Fibroblast of skin of abdomen (primary cell): ENCODE measurements at places on chromosomes 5 and 9.

DNA sequence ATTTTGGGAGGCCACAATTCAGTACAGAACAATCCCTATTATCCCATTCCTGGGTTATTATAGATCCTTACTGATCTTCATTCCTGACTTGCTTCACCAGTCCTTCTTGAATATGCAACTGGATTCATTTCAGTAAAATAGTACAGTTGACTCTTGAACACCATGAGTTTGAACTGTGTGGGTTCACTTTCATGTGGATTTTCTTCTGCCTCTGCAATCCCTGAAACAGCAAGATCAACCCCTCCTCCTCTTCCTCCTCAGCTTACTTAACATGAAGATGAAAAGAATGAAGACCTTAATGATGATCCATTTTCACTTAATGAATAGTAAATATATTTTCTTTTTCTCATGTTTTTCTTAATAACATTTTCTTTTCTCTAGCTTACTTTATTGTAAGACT is 8.3 kb upstream of the PDE8B start:
- DNase-seq = no peak

DNA sequence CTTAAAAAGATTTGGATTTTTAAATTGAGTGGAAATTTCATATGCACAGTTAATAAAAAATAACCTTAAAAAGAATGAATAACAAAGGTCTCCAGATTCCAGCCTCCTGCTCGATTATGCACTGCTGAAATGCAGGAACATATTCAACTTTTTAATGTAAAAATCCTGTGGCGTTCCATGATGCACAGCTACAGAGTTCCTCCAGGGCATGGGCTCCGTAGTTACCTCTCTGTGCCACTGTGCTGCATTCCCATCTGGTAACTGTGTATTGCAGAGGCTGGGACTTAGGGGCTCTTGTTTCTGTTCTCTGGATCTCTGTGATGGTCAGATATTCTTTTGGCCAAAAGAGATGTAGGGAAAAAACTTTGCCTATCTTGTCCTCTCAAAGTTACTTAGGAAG is 31.5 kb upstream of the EQTN start:
- DNase-seq = no peak

GRCh38 chr5:73393611-73394489 is 54.7 kb downstream of the FOXD1 start:
- no peak for DNase-seq

GRCh38 chr9:85536076-85536475 is 205.7 kb downstream of the AGTPBP1 start:
- DNase-seq = peak; percentile 66

DNA sequence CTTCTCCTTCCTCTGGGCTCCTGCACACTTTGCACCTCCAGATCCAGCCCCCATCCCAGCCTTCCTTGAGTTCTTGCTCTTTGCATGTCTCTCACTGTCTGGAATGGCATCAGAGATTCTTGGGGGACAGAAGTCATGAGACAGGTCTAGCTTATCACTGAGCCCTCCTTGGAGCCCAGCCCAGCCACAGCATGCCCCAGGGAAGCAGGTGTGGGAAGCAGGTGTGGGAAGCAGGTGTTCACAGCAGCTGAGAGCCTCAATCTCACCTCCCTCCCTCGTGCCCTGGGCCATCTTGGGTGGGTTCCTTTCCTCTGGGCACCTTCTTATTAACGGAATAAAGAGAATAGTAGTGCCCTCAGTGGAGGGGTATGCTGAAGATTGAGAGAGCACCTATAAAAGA is 27.2 kb downstream of the SLC6A7 start:
- no peak for DNase-seq

DNA sequence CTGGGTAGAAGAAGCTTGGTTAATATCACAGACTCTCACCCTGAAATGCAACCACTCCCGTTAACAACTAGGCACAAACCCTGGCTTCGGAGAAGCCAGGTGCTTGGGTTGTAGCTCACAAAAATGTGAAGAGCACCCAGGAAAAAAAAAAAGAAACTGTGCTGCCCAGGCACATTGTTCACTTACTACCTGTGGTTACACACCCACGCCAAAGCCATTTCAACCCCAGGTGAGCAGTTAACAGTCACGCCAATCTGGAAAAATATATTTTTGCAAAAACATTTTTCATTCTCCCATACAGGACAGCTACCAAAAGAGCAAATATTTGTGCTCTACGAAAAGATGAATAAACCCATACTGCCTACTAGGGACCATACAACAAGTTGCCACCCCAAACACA is 49.2 kb downstream of the SIL1 start:
- no peak for DNase-seq

DNA sequence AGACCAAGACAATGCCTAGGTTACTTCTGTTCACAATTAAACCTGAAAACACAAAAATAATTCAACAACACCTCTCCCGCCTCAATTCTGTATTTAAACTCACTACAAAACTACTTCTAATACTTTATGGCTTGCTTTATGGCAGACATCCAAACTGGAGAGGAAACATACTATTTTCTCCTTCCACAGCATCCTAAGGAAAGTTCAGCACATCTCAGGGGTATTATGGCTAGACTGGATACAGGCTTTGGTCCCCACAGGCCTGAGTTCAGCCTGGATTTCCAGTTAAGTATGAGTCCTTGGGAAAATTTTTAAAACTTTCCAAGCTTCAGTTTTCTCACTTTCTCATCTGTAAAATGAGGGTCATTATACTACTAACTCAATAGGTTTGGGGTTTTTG is 480.2 kb downstream of the CAAP1 start:
- DNase-seq = no peak

DNA sequence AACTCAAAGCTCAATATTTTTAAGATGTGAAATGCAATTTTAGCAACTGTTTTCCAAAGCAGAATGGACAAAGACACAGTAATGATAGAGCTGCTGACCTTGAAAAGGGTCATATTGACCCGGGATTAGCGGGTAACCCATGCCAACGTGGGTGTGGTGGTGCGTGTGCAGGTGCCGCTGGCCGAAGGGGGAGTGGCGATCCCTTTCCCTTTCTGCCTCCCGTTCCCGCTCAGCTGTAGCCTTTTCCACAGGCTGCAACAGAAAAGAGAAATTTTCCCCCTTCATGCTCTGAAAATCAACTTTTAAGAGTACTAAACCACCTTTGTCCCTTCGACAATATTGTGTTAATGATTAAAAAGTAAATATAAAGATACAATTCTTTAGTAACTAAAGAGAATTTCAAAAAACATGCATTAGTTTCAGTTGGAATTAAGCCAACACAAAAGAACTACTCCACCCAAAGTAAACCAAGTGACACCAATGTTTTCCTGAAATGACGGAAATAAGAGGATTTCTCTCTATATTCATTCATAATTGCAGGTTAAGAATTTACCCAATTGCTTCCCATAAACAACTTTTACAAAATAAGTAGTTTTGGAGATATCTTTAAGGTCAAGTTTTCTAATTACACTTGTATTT is 105.2 kb downstream of the ZNF608 start:
- no peak for DNase-seq

GRCh38 chr9:133706307-133707050 is 31.7 kb downstream of the SARDH start:
- no peak for DNase-seq

DNA sequence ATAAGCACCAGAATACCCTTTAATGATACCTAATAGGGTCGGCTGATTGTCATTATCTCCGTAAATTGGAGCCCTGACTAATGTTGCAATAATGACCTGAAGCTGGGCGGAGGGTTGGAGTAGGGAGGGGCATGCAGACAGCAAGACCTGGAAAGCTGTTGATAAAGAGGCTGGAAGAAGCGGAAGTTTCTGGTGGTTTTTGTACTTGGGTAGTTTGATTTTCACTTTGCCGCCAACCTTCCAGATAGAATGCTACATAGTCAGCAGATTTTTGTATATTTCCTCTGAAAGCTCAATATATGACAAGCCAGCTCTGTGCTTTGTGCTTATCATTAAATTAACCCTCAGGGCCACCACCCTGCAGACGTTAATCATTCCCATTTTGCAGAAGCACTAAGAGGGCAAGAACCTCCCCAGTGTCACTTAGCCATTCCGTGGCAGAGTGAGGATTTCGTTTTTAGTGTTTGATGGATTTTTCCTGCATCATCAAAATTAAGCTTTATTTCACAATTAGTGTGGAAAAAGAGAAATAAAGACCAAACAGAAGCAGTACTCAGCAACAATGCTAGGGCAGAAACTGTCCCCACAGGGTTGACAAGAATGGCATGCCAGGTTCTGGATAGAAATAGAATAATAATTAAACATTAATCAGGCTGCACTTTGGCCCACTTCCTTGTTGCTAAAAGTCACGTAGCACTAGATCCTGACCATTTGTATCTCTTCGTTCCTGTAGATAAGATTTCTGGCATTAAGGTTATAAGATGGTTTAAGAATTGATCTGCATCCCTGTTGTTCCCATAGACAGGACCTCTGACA is 34.7 kb downstream of the DIRAS2 start:
- DNase-seq = no peak

DNA sequence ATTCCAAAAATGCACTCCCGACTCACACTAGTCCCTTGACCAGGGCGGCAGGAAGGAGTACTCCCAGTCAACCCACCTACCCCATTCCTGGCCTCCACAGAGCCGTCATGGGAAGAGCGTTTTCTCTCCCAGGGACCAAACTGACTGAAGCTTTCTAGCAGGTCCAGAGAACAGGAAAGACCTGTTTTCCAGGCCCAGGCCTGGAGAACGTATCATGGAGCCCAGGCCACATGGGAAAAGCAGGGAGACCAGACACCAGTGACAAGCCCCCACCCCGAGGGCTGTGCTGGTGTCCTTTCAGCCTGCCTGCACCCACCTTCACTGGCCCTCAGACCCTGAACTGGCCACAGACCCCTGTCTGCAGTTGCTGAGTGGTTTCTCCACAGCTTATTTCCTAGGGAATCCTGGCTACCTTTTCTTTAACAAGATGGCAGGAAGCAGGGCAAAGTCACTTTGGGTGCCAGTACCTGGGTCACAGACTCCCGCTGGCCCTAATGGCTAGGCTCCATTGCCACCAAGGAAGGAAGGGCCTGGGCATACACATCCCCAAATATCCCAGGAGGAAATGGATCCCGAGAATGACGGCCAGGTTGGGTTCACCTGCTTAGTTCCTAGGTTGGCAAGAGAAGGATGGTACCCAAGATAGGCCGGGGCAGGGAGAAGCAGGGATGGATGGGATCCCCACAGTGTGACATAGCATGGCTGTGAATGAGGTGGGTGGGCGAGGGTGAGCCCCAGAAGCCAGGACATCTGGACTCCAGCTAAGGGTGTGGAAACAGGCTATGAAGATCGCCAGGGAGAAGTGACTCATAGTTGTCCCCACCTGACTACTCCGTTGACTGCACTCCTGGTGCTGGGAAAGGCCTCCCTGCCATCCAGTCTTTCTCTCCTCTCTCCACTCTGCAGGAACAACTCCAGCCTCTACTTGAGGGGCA is 12.2 kb downstream of the CCNI2 start:
- no peak for DNase-seq

DNA sequence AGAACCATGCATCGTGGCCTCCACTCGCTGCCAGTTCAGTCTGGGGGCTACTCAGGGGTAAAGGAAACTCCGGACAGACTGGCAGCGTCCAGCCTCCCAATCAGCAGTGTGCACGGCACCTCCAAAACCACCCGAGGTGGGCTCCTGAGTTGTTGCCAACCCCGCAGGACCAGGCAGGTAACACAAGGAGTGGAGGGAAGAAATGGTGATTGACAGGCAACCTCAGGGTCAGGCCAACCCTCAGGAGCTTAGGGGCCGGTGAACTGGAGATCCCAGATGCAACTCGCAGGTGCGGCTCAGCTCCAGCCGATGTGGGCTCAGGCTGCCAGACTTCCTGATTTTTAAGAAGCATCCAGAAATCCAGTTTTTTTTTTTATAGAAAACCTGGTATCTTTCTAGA is 37.3 kb upstream of the AKNA start:
- DNase-seq = no peak

- DNase-seq = no peak
Measured at GRCh38 chr5:172769342-172769615, 1.7 kb downstream of the DUSP1 start.

DNA sequence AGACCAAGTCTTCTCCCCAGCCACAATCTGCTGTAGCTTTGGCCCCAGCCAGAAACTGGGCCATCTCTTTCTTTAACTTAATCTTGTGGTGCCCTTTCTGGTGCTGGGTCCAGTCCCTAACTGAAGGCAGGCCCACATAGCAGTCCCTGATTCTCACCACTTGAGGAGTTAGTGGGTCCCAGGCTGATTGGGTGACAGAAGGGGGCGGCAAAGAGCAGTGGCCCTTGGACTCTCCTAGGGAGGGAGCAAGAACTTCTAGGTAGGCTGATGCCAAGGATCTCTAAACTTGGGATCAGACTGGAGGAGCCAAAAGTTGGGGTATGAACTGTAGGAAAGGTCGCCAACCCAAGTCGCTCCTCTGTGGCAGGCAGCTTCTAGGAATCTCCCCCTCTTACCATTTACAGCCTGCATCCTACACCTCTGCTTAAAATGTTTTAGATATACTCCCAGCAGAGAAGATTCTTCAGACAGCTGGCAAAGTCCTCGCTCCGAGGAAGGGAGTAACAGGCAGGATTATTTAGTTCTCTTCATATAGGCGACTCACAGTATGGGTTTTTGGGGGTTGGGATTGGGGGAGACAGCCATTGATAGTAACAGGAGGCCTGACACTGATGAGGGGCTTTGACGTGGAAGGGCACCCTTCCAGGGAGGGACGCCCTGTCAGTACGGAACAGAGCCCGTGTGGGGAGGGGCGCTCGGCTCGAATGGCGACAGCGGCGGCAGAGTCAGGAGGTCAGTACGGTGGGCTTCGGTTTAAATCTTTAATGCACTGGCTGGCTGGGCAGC is 2.0 kb upstream of the CCL27 start:
- DNase-seq = peak; percentile 64
